Progenitor cell of endocrine pancreas (in vitro differentiated cells): ENCODE measurements at places on chromosomes 4 and X.

DNA sequence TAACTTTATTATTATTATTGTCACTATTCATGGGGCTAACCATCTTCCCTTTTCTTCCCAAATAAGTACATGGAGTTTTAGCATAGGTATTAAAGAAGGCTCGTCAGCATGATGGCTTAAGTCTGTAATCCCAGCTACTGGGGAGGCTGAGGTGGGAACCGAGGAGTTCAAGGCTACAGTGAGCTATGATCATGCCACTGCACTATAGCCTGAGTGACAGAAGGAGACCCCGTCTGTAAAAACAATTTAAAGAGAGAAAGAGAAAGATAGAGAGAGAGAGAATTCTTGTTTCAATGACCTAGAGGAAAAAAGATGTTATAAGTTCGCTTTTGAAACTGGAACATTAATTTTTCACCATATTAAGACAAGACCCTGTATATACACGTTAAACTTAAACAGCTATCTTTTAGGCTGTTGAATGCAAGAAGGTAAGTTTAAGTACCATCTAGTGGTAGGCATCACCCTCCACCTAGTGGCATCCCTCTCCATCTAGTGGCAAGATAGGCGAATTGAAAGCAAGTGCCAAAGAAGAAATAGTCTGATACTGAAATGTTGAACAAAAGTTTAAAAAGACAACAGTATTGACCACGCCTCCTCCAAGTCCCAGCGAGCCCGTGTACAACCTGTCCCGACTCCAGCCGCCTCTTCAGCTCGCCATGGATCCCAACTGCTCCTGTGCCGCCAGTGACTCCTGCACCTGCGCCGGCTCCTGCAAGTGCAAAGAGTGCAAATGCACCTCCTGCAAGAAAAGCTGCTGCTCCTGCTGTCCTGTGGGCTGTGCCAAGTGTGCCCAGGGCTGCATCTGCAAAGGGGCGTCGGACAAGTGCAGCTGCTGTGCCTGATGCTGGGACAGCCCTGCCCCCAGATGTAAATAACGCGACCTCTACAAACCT is 26.0 kb upstream of the YTHDC1 start:
- DNase-seq = no peak

- DNase-seq = no peak
Measured at GRCh38 chr4:124070688-124071484, 641.6 kb downstream of the ANKRD50 start.

DNA sequence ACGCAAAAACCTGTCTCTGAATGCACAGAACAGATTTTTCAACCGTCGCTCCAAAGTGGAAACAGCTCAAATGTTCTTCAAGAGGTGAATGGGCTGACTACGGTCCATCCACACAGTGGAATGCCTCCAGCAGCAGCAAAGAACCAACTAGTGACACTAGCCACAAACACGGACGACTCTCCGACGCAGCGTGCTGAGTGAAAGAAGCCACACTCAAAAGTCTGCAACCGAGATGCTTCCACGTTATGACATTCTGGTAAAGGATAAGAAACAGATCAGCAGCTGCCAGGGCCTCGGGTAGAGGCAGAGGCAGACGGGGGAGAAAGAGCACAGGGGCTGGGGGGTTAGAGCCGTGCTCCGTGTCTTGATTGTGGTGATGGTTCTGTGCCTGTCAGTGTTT is 125.2 kb downstream of the AFAP1 start:
- DNase-seq = no peak

GRCh38 chr4:89307446-89308160 is at the start of gene GPRIN3:
TSS of gene GPRIN3 (minus strand) at chr4:89307800. CDS start at chr4:89250110, 57,690 bp downstream.
- peak; percentile 50 for DNase-seq

- no peak for DNase-seq
Measured at GRCh38 chr4:53043055-53043454, 180.9 kb downstream of the RASL11B start.

DNA sequence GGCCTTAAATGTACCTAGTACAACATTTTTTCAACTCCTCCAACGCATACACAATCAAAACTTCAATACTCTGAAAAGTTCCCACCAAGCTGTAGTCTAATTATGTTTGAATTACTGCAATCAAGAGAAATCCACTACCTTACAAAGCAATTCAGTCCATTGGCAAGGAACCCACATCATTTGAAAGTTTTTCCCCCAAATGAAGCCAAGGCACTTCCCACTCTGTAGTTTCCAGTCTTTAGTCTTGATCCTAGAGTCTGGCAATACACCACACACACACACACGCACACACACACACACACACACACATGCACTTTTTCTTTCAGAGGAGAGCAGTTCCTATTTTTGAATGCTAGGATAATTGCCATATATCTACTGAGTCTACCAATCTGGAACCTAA is 79.6 kb downstream of the ANTXR2 start:
- DNase-seq = no peak

- no peak for DNase-seq
Measured at GRCh38 chr4:14169460-14169859, 541.9 kb upstream of the BOD1L1 start.

DNA sequence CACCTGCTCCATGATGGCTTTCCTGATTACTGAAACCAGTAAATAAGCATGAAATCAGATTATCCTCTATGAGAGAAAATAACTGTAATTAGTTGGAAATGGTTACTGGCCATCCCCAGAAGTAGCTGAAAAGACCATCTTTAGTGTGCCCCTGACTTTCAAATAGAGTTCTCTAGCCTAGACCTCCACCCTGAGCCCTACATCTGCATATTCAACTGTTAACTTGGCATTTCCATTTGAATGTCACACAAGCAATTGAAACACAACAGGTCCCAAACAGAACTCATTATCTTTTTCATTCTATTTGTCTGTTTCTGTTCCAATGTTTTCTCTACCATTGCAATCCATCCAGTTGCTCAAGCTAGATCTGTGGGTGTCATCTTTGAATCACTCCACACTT is 952.3 kb downstream of the RPA4 start:
- DNase-seq = no peak

DNA sequence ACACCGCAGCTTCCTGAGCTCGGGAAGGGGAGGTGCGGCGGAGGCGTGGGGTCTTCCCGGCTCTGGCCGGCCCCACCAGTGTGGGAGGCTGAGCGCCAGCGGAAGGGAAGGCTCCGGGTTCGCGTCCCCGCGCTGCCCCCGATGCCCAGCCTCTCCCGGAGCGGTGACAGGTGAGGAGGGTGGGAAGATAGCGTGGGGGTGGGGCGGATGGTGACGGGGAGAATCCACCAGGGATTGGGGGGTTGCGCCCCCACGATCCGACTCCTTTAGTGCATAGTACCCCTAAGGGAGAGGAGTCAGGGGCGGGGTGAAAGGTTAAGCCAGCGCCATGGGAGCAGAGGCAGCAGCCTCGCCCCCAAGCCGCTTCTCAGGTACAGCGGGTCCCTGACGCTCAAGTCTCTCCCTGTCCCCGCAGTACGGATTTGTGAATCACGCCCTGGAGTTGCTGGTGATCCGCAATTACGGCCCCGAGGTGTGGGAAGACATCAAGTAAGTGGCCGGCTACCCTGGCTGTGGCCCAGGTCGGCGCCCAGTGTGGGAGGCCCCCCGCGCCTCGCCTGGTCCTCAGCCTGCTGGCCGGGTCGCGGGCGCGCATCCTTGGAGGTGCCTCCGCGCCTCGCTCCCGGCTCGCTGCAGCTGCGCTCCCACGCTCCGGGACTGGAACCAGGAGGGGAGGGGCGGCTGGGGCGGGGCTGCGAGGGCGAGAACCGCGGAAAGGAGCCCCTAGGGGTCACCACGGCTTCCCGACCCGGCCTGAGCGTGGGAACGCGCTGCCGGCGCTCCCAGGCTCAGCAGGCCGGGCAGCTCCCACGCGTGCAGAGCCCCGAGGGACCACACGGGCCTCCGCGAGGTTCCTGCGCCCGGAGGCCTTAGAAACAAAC is 791 bp downstream of the GUCY1B1 start:
- DNase-seq = peak; percentile 44

DNA sequence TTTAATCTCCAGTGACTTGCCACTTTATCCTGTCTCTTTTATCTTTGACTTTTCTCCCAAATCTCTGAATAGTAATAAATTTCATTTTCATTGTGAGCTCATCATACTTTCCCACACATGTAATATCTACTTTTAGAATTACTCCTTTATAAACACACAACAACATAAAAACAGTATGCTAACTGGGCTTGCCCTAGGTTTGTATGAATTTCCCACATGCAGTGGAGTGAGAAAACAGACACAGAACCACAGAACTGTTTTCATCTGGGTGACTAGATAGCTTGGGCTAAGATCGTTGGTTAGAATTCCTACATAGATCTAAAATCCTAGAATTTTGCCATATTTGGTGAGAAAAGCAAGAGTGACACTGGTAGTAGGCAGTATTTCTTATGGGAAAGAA is 409.5 kb downstream of the SPRY1 start:
- DNase-seq = no peak

GRCh38 chr4:40750461-40751258 is 905 bp downstream of the NSUN7 start:
- DNase-seq = no peak

GRCh38 chr4:102116121-102116520 is 229.2 kb downstream of the SLC39A8 start:
- DNase-seq = no peak

DNA sequence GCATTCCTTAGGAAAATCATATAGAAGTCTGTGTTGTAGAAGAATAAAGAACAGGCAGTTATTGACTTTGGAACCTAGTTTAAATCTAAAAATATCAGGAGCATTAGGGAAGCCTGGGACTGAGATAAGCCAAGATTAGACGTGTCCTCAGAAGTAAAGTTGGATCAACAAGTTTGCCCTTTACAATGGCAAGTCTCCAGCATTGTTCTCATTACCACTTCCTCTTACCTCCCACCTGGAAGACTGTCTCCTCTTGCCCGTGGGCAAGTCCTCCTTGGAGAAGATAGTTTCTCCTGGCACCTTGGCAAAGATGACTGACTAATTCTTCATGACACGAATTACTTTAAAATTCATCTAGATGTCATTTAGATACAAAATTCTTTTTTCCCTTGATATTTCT is 37.8 kb downstream of the CNKSR2 start:
- DNase-seq = no peak

DNA sequence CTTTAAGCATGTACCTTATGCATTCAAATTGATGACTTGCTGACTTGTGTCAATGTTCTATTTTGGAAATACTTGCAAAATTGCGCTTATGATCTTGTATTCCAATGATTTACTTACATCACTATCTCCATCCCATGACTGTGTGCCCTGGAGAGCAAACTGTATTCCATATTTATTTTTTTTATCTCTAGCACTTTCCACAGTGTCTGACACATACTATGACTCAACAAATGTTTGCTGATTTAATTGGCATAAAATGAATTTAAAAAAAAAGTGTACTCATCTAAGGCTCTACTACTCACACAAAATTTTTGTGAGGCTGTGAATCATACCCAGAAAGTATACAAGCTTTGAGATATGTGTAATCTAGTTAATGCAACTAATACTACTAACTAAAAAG is 1066.8 kb upstream of the ADGRL3 start:
- DNase-seq = no peak

DNA sequence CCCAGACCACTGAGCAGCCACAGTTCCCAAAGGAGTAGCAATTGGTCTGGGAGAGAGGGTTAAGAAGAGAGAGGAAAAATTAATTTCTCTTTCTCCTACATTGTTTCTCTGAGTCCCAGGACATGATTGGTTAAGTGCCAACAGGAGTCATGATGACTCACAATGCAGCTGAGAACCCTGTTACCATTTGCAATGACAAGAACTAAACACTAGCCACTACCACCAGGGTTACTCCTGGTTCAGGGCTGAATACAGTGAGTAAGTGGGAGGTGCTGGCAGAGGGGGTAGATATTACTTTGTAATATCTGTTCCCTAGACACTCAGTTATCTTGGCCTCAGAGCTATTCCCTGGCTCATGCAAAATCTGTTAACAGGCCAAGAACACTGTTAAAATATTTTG is 18.0 kb downstream of the ETDC start:
- no peak for DNase-seq

- DNase-seq = no peak
Measured at GRCh38 chrX:107298276-107298675, 91.9 kb downstream of the DNAAF6 start.

GRCh38 chr4:73606465-73606974 is 13.7 kb downstream of the RASSF6 start:
- DNase-seq = no peak

GRCh38 chr4:73447671-73448070 is 11.7 kb downstream of the AFP start:
- no peak for DNase-seq

DNA sequence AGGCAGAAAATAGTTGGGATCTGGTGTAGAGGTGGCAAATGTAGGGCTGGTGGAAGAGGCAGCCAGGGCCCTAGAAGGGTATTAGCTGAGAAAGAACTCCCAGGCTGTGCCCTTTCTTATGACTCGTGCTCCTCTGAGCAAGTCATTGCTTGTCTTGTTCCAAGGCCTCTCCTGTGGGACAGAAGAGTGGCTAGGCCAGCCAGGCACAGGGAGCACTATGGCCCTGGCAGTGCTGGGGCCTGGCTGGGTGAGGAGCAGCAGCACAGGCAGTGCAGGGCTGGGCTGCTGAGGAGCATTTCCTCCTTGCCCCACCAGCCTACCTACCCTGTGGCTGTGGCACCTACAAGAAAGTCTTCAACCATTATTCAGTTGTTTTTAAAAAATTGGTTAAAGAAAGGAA is 298.5 kb upstream of the NR3C2 start:
- no peak for DNase-seq

- no peak for DNase-seq
Measured at GRCh38 chr4:146640465-146641061, 1.9 kb downstream of the POU4F2 start.

GRCh38 chr4:78634011-78634664 is 82.6 kb downstream of the ANXA3 start:
- DNase-seq = no peak

- DNase-seq = no peak
Measured at GRCh38 chr4:71389149-71389827, 50.5 kb downstream of the SLC4A4 start.

- DNase-seq = no peak
Measured at GRCh38 chrX:135632353-135632752, 81.1 kb upstream of the CT45A1 start.

DNA sequence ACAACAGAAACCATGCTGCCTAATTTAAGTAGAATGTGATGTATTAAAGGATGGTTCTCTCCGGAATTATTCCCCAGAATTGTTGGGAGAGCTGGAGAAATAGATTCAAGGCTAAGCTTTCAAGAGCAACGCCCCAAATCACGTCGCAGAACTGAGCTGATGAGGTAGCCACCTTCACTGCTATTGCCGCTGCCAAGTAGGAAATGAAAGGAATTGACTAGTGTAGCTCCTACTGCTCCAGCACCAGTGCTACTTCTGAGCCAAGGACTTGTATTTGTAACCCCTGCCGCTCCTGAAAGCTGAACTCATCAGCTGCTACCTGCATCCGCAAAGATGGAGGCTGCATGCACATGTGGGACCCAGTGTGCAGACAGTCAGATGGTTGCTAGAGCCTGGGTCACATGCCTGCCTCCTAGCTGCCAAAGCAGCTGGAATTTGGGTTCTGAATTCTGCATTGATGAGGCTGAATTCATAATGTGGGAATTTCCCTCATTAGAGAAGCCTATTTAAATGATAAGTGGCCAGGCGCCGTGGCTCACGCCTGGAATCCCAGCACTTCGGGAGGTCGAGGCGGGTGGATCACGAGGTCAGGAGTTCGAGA is 173.9 kb downstream of the PDGFRA start:
- DNase-seq = no peak

- DNase-seq = no peak
Measured at GRCh38 chr4:116603096-116603495, 482.3 kb downstream of the TRAM1L1 start.
